ENCODE measurements at places on chromosomes 7 and 10.

DNA sequence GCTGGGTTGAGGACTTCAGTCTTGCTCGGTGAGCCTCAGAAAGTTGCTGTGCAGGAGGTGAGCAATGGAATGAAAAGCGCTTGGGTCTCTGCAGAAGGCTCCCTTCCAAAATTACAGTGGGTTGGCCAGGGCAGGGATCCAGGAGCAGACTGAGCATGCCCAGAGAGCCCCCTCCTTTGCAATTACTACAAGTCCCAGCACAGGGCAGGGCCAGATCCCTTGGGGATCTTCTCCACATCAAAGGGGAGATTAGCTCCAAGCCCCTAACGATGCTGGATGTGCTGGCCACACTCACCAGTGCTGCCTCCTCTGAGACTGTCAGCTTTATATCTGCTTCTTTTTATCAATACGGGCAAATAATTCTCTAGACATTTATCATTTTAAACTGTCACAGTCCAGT is 337.5 kb downstream of the RPS24 start:
- no peak for DNase-seq

- DNase-seq: no peak
Observed at GRCh38 chr7:2980401-2981102, 63.1 kb downstream of the CARD11 start.

DNA sequence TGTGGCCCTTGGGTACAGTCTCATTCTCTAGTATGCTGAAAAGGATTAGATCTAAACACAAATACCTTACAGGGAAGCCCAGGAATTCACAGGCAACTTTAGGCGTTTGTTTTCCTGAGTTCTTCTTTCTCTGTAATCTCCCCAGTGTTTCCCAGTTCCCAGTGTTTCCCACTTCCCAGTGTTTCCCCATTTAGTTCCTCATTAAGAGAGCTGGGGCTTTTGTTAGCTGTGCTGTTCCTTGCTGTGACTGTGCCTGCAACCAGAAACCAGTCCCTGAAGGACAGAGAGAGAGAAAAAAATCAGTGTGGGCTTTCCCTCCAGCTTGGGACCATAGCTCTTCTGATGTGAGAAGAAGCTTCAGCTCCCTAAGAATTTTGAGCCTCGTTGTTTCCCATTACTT is 802.9 kb upstream of the COBL start:
- no peak for DNase-seq

DNA sequence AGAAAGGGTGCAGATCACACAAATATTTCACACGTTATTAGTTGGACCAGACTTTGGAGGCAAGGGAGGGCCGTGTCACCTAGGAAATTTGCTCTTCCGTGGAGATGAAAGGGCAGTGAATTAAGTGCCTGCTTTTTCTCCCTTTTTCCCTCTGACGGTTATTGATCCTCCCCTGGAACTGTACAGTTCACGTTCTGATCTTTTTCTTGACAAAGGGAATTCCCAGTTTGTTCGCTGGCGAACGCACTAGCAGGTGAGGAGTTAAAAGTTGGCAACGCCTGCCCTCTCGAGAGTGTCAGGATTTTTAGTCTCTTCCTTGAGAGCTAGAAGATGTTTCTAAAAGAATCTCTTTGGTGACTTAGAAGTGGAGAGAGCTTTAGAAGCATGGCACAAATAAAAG is 111.5 kb downstream of the TCF7L2 start:
- DNase-seq: no peak

GRCh38 chr7:19508124-19508523 is 200.7 kb downstream of the POLR1F start:
- no peak for DNase-seq
